ENCODE measurements at places on chromosomes 13 and 19.

DNA sequence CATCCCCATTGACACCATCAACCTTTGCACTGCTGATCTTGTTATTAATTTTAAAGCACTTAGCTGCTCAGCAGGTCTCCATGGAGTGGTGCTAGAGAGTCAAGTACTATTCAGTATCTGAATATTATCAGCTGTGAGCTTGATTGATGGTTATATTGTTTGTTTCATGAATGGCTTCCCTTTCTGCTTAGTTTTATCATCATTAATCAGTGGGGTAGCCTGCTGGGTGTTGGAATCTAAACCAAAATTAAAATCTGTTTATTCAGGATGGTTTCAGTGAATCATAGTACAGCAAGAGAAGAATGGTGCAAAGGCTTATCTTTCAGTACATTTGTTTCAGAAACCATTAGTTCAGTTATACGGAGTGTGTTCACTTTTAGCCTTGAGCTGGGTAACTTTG, 42.5 kb upstream of the SCEL start:
- no peak for DNase-seq

DNA sequence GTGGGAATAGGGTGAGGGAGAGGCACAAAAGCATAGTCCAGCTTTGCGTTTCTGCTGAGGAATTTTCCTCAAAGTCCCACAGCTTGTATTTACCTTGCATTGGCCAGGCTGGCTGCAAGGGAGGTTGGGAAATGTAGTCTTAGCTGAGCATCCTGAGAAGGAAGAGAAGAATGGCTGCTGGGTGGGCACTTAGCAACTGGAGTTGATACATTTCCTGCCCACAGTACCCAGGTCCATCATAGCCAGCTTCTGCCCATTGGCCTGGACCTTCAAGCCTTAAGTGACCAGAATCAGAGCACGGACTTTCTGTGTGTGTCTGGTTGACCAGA, 112.4 kb downstream of the SIPA1L3 start:
- DNase-seq, result no peak

DNA sequence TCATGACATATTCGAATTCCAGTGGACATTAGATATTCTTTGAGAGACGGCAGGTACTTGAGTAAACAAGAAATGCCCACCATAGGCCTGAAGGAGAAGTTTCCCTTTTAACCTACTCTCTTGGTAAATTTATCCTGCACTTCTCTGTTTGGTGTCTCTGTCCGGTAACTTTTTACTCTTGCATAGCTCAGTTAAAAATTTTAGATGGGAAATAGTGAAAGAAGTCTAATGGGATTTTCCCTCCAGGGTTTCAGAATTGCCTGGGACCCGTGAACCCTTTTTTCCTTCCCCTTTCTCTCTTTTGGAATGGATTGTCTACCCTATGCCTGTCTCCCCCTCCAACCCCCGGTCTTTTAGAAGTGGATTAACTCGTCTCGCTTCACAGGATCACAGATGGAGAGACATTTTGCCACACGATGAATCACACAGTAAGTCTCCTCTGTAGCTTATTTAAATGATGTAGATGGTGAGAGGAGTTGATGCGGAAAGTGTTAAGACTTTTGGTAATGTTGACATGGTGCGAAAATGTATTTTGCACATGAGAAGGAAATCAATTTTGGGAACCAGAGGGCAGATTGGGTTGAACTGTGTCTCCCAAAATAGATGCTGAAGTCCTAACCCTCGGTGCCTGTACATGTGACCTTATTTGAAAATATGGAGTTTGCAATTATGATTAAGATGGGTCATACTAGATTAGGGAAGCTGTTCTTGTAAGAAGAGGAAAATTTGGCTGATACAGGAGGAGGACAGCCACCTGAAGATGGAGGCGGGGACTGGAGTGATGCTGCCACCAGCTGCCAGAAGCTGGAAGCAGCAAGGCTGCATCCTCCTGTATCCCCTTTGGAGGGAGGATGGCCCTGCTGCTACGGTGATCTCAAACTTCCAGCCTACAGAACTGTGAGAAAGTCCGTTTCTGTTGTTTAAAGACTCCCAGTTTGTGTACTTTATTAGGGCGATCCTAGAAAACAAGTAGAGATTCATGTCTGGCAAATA, 711 bp upstream of the MIPEP start:
- no peak for DNase-seq

DNA sequence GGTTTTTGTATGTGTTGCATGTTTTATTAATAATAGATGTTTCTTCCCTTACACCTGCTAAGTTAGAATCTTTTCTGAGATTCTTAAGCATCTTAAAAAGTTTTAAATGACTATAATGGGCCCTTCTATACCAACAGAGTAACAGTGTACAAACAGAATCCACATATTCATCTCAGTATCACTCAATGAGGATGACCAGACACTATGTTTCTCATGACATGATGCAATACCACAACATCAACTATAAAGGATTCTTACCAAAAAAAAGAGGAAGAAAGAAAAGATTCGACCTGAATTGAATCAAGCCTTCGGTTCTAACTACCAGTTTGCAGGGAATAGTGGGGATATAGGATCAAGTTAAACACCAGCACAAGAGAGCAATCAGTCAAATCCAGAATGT, 56.5 kb downstream of the INTS6 start:
- DNase-seq, result no peak

- no peak for DNase-seq
Measured at GRCh38 chr13:111202745-111203144, 87.6 kb downstream of the ARHGEF7 start.

DNA sequence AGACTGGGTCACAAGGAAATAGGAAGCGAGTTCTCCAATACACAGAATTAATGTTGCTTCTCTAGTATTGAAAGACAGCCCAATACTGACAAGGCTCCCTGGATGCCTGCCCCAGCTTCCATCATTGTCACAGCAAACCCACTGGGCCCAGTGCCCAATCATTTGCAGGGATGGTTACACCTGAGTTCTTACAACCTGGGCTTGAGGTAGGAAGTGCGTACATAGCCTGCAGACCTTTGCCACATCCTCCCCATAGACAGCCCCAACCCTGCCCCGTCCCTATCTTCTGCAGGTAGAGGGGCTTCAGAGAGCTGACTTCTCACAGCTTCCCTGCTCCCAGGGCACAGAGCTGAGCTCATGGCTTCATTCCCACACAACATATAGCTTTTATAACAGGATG, 108.1 kb upstream of the UBL3 start:
- DNase-seq, result no peak

DNA sequence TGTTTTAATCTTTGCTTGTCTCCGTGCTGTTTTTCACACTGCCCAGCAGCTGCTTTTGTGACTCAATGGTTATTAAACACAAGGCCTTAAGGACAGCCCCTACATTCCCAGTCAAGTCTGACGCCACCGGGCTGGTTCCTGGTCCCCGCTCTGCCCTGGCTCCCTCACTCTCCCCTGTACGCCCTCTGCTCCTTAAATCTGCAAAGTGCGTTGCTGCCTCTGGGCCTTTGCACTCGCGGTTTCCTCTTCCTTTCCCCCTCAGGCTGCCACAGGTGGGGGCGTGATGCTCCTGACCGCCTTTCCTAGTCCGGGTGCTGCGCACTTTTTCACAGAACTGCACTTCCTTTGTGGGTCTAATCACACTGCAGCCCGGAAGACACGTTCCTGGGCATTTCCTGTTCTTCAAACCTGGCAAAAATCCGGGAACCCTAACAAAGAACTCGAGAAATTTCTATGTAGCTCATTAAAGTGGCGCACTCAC, 25.6 kb downstream of the NOSIP start:
- no peak for DNase-seq

GRCh38 chr13:109737606-109738005, 48.8 kb downstream of the IRS2 start:
- DNase-seq, result no peak

- DNase-seq, result no peak
Measured at GRCh38 chr19:38081547-38082255, 142.3 kb downstream of the DPF1 start.

- DNase-seq, result no peak
Measured at GRCh38 chr13:44040818-44041100, 161.1 kb downstream of the LACC1 start.

GRCh38 chr13:95485045-95485517, 67.4 kb upstream of the CLDN10 start:
- DNase-seq, result no peak

GRCh38 chr19:1068009-1069001, 1.3 kb downstream of the ARHGAP45 start:
- no peak for DNase-seq

- no peak for DNase-seq
Measured at GRCh38 chr13:76271728-76272232, 614.4 kb downstream of the KCTD12 start.

GRCh38 chr13:29771247-29771646, 79.2 kb downstream of the UBL3 start:
- no peak for DNase-seq

DNA sequence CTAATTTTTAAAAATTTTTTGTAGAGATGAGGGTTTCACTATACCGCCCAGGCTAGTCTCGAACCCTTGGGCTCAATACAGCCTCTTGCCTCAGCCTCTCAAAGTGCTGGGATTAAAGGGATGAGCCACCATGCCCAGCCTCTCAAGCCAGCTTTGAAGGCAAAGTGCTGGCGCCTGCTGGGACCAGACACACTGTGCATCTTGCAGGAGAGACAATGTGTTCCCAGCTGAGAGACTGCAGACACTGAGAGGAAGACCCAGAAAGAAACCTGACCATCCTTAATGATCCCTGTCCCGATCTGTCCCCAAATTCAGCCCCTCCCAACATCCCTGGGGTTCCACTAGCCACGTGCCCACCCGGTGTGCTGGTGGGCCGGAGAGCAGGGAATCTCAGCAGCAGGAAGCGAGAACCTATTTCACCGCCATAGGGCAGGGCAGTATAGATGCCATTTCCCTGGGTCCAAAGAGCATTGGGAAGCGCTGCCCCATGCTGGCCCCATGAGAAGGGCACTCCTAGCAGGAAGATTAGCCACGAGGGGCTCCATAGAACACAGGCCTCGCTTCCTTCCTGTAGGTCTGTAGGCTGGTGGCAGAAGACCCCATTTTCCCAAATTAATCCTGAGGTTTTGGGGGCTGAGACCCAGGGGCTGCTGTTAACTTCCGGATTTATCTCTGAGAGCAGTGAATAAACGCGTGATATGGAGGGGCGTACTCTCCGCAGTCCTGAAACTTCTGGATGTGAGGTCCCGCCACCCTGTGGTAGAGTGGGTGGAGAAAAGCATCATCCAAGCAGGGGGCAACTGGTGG, 968 bp downstream of the RAVER1 start:
- no peak for DNase-seq

DNA sequence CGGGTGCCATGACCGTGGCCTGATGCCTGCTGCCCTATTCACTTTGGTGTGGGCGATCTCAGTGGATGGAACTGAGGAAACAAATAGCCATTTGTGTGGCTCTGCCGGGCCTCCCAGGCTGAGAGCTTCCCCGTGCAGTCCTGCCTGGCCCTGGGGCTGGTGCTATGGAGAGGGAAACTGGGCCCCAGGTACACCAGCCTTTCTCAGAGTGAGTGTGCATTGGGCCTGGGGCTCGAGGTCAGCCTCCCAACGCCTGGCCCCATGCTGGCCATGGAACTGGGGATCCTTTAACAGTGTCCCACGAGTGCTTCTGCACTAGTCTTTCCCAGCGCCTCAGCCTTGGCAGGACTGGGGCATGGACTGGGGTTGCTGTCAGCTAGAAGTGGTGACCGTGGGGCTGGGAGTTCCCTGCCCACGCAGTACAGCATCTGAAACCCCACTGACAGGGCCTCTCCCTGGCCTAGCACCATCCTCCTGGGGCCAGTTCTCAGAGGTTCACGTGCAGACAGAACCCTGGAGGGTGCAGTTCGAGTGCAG, 10.5 kb downstream of the PLEKHF1 start:
- no peak for DNase-seq

- DNase-seq, result no peak
Measured at GRCh38 chr19:17183271-17183761, 31.8 kb upstream of the USE1 start.

GRCh38 chr19:5081443-5082161, 112.7 kb downstream of the KDM4B start:
- DNase-seq, result no peak

DNA sequence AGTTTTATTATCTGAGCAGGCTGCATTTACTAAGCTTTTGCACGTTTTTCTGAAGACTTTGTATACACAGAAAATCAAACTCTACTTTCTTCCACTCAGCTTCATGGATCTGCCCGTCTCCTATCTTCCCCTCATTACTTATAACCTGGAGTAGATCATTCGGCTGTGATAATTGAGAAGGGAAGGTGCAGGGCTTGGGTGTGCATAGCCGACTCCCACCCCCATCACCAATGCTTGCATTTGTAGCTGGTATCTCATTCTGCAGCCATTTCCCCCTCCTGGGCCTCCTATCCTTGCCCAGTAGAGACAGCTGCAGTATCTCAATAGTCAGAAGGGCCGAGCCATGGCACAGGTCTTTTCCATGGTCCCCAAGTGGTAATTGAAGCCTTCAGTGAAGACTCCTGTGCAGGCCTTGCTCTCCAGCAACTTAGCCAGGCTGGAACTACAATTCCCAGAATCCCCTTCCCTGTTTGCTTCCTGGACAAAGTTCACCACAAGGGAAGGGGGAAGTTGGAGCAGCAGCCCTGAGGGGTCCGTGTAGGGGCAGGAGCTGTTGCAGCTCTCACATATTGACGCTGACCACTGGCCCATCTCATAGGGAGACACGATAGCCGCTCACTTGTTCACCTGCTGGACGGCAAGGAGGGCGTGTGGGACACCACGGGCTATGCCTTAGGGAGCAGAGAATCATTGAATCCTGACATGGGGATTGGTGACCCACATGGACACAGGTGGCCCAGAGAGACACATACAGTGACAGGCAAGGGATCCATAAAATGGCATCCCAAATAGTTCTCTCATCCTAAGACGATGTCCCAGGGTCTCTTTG, 2.1 kb upstream of the SIGLEC8 start:
- no peak for DNase-seq

DNA sequence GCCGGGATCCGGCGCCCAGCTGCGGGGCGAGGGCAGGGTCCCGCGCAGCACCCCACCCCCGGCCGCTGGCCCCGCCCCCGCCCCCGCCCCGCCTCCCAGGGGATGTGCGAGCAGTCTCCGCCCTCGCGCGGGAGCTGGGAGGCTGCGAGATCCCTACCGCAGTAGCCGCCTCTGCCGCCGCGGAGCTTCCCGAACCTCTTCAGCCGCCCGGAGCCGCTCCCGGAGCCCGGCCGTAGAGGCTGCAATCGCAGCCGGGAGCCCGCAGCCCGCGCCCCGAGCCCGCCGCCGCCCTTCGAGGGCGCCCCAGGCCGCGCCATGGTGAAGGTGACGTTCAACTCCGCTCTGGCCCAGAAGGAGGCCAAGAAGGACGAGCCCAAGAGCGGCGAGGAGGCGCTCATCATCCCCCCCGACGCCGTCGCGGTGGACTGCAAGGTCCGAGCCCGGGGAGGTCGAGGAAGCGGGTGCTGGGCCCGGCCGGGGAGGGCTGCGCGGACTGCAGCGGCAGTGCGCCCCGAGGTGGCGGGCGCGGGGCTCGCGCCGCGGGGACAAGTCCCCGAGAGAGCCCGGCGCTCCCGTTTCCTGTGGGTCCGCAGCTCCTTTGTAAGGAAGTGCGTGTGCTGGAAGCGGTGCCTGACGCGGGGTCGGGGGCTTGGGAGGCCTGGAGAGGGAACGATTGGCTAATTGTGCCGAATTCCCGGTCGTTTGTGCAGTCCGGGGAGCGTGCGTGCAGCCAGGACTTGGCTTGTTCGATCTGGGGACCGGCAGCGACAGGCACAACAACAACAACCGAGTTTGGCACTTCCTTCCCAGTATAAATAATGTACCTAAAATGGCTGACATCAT, at the start of gene ITM2B:
Gene ITM2B (plus strand): TSS at position 161 of the 843 bp plus-strand sequence. CDS start 155 bp downstream, at position 316.
- peak; percentile 79 for DNase-seq
